ENCODE measurements at places on chromosomes 3 and 15.

- peaks cover 20% of the 10 kb centered on the region for H3K4me1 ChIP-seq
- peak; percentile 70 for DNase-seq
- peak overlapping the region; percentile 75 for H3K27ac ChIP-seq
- no peaks in the 10 kb centered on the region for H3K27me3 ChIP-seq
- peak overlapping the region; percentile 19 for H3K4me3 ChIP-seq
- H3K36me3 ChIP-seq = no peaks in the 10 kb centered on the region
These were observed 15.8 kb downstream of the ABHD17C start for GRCh38 chr15:80710635-80711554.

GRCh38 chr3:9028134-9028533, 64.9 kb upstream of the RAD18 start:
- no peaks in the 10 kb centered on the region for H3K27me3 ChIP-seq
- no peak overlapping the region for H3K4me3 ChIP-seq
- no peaks in the 10 kb centered on the region for H3K4me1 ChIP-seq
- DNase-seq = no peak

GRCh38 chr3:83523470-83524073, 1435.2 kb upstream of the CADM2 start:
- H3K4me1 ChIP-seq = no peaks in the 10 kb centered on the region
- no peak overlapping the region for H3K27ac ChIP-seq
- H3K4me3 ChIP-seq = no peak overlapping the region
- no peak for DNase-seq
- H3K36me3 ChIP-seq = no peaks in the 10 kb centered on the region

GRCh38 chr3:133278260-133279043, 121.4 kb upstream of the BFSP2 start:
- H3K36me3 ChIP-seq = no peaks in the 10 kb centered on the region
- H3K4me1 ChIP-seq = no peaks in the 10 kb centered on the region
- H3K27ac ChIP-seq = no peak overlapping the region
- no peak for DNase-seq
- no peak overlapping the region for H3K4me3 ChIP-seq

DNA sequence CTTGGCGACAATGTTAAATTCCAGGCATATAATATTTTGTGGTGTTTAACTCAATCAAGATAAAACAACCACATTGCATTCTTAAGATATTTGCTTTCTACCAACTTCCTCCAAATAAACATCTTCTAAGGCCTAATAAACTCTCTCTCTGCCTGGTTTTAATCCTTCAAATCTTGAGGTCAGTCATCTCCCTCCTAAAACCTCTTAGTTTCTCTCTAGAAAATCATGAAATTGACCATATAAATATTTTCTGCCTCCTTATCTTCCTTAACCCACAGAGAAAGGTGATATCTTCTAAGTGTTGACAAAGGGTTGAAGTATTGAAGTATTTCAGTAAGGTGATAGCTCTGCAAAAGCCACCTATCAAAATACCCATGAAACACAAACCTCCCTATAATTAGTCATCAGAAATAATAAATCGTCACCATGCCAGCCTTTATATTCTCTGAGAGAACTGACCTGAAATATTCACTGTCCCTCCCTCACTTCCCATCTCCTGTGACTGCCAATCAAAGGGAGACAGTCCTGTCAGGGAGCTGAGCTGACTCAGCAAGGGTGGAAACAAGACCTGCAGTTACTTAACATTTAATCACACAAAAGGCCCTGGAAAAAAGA, 1261.1 kb downstream of the ROBO1 start:
- H3K27ac ChIP-seq = no peak overlapping the region
- DNase-seq = no peak
- H3K27me3 ChIP-seq = no peaks in the 10 kb centered on the region
- no peak overlapping the region for H3K4me3 ChIP-seq
- no peaks in the 10 kb centered on the region for H3K36me3 ChIP-seq

DNA sequence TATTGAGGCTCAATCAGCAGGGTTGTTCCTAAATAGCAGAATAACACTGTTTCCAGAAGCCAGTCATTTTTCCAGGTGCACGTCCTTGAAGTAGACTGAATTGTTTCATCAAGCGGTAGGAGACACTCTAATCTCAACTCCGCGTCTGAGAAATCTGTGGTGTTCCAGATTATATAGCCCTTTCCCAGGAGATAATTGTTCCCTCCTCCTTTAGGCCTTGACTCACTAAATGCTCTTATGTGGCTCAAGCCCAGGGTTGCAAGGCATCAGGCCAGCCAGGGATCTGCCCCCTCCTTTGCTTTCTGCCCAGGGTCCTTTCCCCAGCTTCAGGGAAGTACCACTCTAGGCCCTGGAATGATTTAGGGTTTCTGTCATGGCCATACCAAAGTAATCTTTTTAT, 5.7 kb upstream of the HLTF start:
- no peak overlapping the region for H3K4me3 ChIP-seq
- H3K27me3 ChIP-seq = no peaks in the 10 kb centered on the region
- DNase-seq = no peak

GRCh38 chr15:71199384-71200351, 84.4 kb downstream of the THSD4 start:
- DNase-seq = no peak
- no peaks in the 10 kb centered on the region for H3K36me3 ChIP-seq
- H3K27ac ChIP-seq = no peak overlapping the region
- H3K27me3 ChIP-seq = peaks cover 11% of the 10 kb centered on the region
- no peaks in the 10 kb centered on the region for H3K4me1 ChIP-seq

DNA sequence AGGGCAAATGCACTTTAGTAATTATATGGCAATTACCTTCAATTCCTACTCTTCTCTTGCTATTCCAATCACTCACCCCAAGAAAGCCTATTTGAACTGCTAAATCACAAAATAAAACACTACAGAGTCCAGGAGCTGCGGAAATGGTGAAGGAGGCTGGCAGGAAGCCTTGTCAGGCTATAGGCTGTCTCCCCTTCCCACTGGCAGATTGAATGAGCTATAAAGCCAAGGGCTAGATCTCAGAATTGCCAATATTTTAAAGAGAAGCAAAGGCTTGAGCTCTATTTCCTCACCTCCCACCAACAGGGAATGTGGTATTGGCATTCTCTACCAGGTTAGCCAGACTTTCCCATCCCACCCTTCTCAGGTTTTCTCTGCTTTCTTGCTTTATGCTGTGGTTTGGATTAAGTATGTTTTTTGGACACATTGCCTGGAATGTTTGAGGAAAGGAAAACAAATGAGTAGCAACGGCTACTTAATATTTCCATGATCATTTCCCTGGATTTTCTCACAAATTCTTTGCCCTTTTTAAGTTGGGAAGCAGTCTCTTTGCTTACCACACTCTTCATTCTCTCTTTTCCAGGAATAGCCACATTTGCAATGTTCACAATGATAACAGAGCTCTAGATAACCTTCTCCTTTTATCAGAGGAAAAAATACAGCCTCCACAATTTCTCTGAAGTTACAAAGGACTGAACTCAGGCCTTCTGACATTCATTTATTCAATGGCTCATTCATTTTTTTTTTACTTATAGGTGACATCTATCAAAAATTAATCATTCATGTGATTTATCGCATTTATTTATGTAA, 1125.4 kb downstream of the ROBO1 start:
- DNase-seq = no peak
- H3K27me3 ChIP-seq = no peaks in the 10 kb centered on the region
- no peak overlapping the region for H3K4me3 ChIP-seq
- no peaks in the 10 kb centered on the region for H3K4me1 ChIP-seq
- no peak overlapping the region for H3K27ac ChIP-seq
- no peaks in the 10 kb centered on the region for H3K36me3 ChIP-seq

- no peak for DNase-seq
- H3K4me3 ChIP-seq = no peak overlapping the region
- H3K27me3 ChIP-seq = no peaks in the 10 kb centered on the region
- H3K27ac ChIP-seq = no peak overlapping the region
These were observed 30.6 kb downstream of the LRRFIP2 start for GRCh38 chr3:37143821-37144220.

DNA sequence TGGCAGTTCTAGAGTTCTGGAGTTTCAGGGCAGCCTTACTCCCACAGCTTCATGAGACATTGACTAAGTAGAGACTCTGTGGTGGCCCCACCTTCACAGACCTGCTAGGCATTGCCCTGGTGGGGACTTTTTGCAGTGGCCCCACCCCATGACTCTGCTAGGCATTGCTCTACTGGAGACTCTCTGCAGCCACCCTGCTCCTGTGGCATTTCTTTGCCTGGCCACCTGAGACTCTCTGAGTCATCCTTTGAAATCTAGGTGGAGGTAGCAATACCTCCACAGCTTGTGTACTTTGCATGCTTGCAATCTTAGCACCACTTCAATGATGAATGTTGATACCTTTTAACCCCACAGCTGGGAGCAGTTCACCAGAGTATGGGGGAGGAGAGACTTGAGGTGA, 40.6 kb upstream of the DHX36 start:
- H3K4me3 ChIP-seq = no peak overlapping the region
- no peaks in the 10 kb centered on the region for H3K4me1 ChIP-seq
- DNase-seq = no peak
- no peak overlapping the region for H3K27ac ChIP-seq

- DNase-seq = no peak
- H3K4me1 ChIP-seq = no peaks in the 10 kb centered on the region
- H3K4me3 ChIP-seq = no peak overlapping the region
- no peaks in the 10 kb centered on the region for H3K36me3 ChIP-seq
- peaks cover 25% of the 10 kb centered on the region for H3K27me3 ChIP-seq
These were observed 78.1 kb downstream of the P3H2 start for GRCh38 chr3:190042558-190042957.

GRCh38 chr3:169591159-169591951, 72.2 kb downstream of the MECOM start:
- no peak overlapping the region for H3K27ac ChIP-seq
- no peak overlapping the region for H3K4me3 ChIP-seq
- DNase-seq = no peak
- H3K36me3 ChIP-seq = no peaks in the 10 kb centered on the region

DNA sequence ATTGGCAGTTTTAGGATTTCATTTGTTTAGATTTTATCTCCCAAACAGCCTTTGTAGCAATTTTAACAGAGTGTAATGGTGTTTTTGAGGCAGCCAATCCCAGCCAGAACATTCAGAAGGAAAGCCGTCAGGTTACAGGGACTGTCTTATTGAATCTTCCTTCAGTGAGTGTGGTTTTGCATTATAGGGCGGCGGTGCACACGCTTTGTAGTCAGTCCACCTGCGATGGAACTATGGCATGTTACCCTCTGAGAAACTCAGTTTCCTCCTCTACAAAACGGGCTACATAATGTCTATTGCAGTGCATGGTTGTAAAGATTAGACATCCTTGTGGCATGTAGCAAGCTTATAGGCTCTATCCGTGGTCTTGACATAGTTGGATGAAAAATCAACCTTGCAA, 1.0 kb downstream of the LRRC28 start:
- no peak for DNase-seq
- peak overlapping the region; percentile 91 for H3K4me3 ChIP-seq
- H3K4me1 ChIP-seq = peaks cover 30% of the 10 kb centered on the region
- H3K27me3 ChIP-seq = no peaks in the 10 kb centered on the region
- peaks cover 9% of the 10 kb centered on the region for H3K36me3 ChIP-seq

- H3K4me1 ChIP-seq = peaks cover 35% of the 10 kb centered on the region
- no peaks in the 10 kb centered on the region for H3K27me3 ChIP-seq
- DNase-seq = no peak
- no peak overlapping the region for H3K4me3 ChIP-seq
- no peak overlapping the region for H3K27ac ChIP-seq
These were observed 29.3 kb upstream of the TRAK1 start for GRCh38 chr3:42061713-42062380.

- peaks cover 68% of the 10 kb centered on the region for H3K4me1 ChIP-seq
- H3K27ac ChIP-seq = peak overlapping the region; percentile 100
- peaks cover 12% of the 10 kb centered on the region for H3K36me3 ChIP-seq
- peak overlapping the region; percentile 99 for H3K4me3 ChIP-seq
- H3K27me3 ChIP-seq = peaks cover 3% of the 10 kb centered on the region
These were observed 686 bp downstream of the VPS8 start for GRCh38 chr3:184812662-184813042.

- no peak overlapping the region for H3K4me3 ChIP-seq
- peaks cover 9% of the 10 kb centered on the region for H3K36me3 ChIP-seq
- no peak for DNase-seq
These were observed 15.3 kb upstream of the MCF2L2 start for GRCh38 chr3:183443395-183444385.

DNA sequence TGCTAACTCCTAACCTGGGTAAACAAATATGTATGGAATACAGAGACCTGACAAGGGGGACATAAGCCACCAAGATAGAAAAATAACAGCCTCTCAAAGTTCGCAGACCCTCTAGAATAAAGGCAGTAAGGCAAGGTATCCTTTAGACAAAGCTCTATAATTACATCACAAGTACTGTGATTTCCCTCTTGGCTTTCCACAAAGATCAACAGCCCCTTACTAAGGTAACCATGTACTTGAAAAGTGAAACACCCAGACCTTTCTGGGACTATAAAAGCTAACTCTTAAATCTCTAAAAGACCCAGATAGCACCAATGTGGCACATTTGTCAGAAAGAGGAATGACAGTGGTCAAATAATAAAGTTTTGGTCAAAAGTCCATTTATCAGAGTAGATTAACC, 51.9 kb downstream of the TBL1XR1 start:
- peaks cover 81% of the 10 kb centered on the region for H3K4me1 ChIP-seq
- peak overlapping the region; percentile 71 for H3K27ac ChIP-seq
- peak overlapping the region; percentile 41 for H3K4me3 ChIP-seq
- no peaks in the 10 kb centered on the region for H3K27me3 ChIP-seq

DNA sequence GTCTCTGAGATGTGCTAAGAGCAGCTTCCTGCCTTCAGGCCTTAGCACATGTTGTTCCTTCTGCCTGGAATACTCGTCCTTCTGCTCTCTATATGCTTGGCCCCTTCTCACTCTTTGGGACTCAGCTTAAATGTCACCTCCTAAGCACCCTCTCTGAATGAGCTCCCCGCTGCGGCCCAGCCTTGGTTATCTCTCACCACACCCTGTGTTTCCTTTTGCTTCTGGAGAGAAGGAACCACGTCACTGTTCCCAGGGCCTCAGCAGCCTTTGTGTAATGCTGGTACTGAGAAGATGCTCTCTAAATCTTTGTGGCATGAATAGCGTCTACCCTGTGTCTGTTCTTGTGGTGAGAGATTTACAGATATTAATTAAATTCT, 2.2 kb downstream of the FAH start:
- DNase-seq = no peak
- H3K27ac ChIP-seq = no peak overlapping the region
- no peak overlapping the region for H3K4me3 ChIP-seq
- peaks cover 8% of the 10 kb centered on the region for H3K36me3 ChIP-seq
- H3K27me3 ChIP-seq = no peaks in the 10 kb centered on the region
- H3K4me1 ChIP-seq = peaks cover 37% of the 10 kb centered on the region

- H3K4me3 ChIP-seq = no peak overlapping the region
- H3K27me3 ChIP-seq = peaks cover 34% of the 10 kb centered on the region
- no peak overlapping the region for H3K27ac ChIP-seq
- no peaks in the 10 kb centered on the region for H3K4me1 ChIP-seq
- H3K36me3 ChIP-seq = no peaks in the 10 kb centered on the region
These were observed 3.8 kb downstream of the VEPH1 start for GRCh38 chr3:157499342-157499963.

- H3K4me3 ChIP-seq = no peak overlapping the region
- H3K36me3 ChIP-seq = no peaks in the 10 kb centered on the region
- no peak for DNase-seq
- H3K27me3 ChIP-seq = no peaks in the 10 kb centered on the region
- H3K4me1 ChIP-seq = no peaks in the 10 kb centered on the region
- H3K27ac ChIP-seq = no peak overlapping the region
These were observed 156.5 kb downstream of the PDCD6IP start for GRCh38 chr3:33954956-33955355.
